ENCODE measurements at places on chromosomes 12 and 14.
A peak's percentile ranks its signal among the peaks of the same experiment; 100 is the strongest.

- DNase-seq: no peak
These were observed at the start of gene LRP1 for GRCh38 chr12:57127726-57128518. Gene LRP1 (plus strand): TSS chr12:57128483. CDS start chr12:57128965, 482 bp downstream.

GRCh38 chr12:74490390-74491064 is 47.1 kb upstream of the ATXN7L3B start:
- no peak for DNase-seq

DNA sequence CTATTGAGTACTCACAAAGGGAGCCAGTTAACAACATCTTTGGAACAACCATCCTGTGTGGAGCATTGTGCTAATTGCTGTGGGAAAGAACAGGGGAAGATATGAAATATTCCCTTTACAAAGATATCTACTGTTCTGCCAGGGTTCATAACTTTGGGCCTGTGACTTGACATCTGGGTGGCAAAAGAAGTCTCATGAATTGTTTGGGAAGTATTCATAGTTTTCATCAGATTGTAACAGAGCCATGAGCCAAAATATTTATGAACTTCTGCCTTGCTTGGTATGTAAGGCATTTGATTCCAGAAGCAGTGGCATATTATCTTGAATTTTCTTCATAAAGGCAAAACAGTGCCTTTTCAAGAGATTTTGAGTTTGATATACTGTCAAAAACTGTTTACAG is 816.2 kb downstream of the DIO2 start:
- peak; percentile 37 for DNase-seq

DNA sequence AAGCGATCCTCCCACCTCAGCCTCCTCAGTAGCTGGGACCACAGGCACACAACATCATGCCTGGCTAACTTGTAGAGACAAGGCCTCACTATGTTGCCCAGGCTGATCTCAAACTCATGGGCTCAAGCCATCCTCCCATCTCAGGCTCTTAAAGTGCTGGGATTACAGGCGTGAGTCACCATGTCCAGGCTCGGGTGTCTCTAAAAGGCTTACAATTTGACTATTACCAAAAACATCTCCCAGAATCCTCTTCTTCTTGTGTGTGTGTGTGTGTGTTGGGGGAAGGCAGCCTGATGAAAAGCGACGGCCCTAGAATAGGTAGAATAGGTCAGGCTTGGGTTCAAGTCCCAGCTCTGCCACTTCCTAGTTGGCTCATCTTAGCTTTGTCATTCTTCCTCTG is 16.8 kb downstream of the MSI1 start:
- peak; percentile 24 for DNase-seq

GRCh38 chr12:64389154-64389553 is 1.4 kb downstream of the C12orf56 start:
- DNase-seq: no peak

- DNase-seq: no peak
These were observed 50.1 kb downstream of the WNK1 start for GRCh38 chr12:802242-803120.

- DNase-seq: no peak
These were observed 60.7 kb downstream of the ZFC3H1 start for GRCh38 chr12:71602761-71603577.

- no peak for DNase-seq
These were observed 470.8 kb downstream of the NELL2 start for GRCh38 chr12:44405297-44405696.

- no peak for DNase-seq
These were observed 268.6 kb downstream of the BTG1 start for GRCh38 chr12:91877022-91877421.

GRCh38 chr12:130606231-130606630 is 109.9 kb downstream of the RIMBP2 start:
- no peak for DNase-seq

DNA sequence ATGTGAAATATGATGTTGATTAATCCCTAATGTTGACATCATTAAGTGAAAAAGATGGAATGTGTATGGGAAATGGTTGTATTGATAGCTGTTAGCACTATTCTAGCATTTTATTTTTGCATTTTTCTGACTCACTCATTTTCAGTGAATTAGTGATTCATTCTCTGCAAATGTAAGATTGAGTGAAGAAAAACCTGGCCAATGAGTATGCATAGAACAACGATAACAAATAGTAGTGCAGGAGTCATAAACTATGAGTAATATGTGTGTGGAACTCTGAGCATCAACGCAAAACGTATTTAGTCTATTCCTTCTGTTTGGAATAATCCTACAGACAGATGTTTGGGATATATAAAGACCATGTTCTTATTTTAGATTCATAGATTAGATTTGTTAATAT is 76.3 kb upstream of the RTL1 start:
- DNase-seq: peak; percentile 23

GRCh38 chr12:46657453-46658411 is 168.1 kb downstream of the SLC38A4 start:
- no peak for DNase-seq

DNA sequence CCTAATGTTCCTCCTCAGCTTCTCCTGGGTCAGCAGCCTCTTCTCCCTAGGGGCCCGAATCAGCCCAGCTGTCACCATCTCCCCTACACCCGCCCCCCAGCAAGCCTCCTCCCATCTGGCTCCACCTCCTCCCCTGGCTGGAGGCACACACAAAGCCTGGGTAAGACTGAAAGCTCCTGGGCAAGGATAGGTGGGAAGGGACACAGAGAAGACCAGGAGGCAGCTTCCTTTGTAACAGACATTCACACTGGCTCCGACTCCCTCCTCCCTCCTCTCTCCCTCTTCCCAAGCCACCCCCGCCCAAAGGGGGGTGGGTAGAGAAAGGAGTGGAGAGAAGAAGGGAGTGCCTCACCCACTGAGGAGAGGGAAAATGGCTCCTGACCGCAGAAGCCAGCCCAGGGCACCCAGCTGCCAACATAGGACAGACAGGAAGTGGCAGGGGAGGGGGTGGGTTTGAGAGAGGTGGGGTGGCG is 4.0 kb downstream of the CHD4 start:
- DNase-seq: no peak

GRCh38 chr12:132622437-132623071 is 4.0 kb downstream of the P2RX2 start:
- peak; percentile 29 for DNase-seq

DNA sequence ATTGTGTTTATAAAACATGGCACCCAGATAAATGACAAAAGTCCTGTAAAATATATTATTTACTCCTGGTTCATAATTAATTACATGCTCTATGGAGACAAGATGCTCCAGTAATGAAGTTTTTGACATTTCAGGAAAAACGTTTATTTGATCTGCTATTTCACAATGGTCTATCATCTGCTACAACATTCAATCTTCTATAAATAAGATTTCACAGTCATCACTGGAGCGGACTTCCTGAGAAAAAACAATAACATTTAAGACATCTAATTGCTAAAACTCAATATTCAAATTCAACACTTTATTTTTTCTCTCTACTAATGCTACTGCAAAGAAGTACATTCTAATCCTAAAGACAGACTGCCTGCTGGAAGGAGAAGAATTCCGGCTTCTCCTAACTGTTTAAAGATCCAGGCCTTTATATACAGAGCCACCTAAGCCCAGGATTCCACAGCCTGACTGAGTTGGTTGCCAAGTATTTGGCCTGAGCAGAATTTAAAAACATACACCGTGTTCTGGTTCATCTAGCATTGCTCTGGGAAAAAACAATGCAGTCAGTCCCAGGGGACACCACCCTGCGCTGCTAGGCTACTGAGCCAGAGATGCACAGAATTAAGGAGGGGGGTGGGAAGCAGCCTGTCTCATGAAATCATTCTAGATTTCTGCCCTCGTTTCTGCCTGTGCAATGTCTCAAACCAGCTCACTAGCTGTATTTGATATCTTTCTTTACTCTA is 58.0 kb downstream of the TMTC1 start:
- DNase-seq: no peak

GRCh38 chr12:9925705-9926393 is 6.3 kb downstream of the CLEC2A start:
- no peak for DNase-seq

DNA sequence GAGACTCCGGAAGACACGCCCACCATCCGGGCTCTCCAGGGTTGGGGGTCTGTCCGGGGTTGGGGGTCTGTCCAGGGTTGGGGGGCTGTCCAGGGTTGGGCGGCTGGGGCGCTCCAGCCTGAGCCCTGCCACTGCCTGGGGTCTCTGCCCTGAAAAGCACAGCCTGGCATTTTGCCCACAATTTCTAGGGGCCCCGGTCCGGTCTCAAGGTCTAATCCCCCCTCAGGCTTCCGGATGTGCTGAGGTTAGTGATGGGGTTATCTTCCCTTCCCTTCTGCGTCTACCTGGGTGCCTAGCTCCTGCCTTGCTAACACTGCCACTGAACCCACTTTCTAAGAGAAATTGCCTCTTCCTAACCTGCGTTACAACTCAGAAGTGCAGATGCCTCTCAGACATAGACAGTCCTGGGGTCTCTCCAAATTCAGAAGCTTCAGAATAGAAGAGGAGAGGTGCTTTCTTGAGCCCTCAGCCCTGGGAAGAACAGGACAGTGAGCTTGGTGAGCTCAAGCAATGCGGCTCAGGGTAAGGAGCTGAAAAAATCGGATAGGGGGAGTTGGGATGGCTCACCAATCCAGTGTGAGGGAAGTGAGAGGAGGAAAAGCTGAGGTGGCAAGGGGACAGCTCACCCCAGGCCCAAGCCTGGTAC is 5.7 kb downstream of the LHX5 start:
- no peak for DNase-seq

DNA sequence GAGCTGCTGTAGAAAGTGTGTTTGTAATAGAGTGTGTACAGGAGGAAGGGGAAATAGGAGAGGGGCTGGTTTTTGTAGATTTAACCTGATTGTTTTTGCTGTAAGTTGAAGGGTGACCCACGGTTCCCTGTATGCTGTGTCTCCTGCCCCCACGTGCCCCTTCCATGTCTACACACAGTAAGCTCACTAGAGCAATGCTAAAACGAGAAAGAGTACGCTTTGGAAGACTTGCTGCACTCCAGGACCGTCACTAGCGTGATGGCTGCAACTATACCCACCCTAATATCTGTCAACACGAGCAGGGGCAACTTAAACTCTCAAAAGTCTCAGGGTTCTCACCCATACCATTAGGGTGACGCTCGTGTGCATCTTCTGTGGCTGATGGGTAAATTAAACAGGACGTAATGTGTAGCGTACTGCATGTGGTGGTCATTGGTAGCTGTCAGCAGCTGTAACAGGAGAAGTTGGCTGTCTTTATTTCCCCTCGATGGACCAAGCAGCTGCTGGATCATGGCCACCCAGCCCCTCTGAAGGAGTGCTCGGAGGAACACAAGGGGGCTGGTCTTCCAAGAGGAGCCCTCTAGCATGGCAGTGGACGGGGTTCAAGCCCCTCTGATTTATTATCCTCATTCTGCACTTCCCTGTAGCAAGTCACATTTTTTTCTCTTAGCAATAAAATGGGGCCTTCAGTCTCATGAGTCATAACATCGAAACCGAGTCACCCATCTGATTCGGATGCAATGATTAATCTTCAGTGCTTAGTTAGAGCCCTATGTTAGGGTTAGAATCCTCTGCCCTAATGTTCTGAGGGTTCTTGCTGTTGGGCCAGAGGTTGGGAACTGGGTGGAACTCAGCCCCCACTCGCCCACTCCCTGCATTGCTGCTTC is 14.0 kb downstream of the CCND2 start:
- DNase-seq: no peak

GRCh38 chr14:89617481-89618329 is 200.7 kb upstream of the FOXN3 start:
- peak; percentile 14 for DNase-seq
